ENCODE measurements at places on chromosomes 7 and 10.

DNA sequence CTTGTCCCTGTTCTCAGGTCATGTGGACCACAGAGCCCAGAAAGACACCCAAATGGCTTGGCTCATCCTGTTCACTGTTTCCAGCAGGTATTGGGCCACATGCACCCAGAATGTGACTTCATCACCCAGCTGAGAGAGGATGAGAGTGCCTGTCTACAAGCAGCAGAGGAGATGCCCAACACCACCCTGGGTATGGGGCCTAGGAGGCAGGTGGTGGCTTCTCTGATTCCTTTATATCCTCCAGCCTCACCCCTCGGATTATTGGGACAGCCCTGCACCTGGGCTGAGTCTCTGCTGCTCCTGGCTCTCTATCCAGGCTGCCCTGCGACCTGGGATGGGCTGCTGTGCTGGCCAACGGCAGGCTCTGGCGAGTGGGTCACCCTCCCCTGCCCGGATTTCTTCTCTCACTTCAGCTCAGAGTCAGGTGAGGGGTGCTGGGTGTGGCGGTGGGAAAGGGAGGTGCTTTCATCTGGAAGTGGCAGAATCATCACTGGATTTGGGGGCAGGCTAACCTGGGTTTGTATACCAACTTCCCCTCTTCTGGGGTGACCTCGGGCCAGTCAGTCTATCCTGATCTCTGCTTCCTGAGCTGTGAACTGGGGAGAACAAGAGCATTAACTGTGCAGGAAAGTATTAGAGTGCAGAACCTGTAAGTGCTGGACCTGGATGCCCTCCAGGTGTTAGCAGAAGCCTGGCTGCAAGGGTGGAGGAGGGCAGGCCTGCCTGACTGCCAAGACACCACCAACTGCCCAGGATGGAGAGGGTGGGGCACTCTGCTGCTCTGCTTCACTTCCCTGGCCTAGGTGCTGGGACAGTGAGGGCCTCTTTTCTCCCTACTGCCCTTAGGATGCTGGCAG lies 5.2 kb downstream of the GHRHR start:
- no peak for DNase-seq

GRCh38 chr7:107109955-107110354 lies 58.8 kb upstream of the HBP1 start:
- DNase-seq = no peak

DNA sequence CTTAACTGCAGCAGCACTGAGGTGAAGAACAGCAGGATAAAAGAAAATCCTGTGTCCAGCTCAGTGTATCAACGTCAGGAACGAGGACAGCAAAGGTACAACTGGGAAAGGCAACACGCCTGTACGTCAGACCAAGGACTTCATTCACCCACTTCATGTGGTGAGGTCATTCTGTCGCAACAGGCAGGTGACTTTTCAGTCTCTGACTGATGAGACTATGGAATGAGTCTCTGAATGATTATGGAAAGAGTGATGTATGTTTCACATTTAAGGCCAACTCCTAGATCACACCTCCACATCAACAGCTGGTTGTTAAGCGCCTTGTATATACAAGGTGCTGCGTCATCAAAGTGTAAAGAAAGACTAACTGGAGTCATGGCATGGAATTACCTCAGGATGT lies 297.6 kb upstream of the SP8 start:
- no peak for DNase-seq

DNA sequence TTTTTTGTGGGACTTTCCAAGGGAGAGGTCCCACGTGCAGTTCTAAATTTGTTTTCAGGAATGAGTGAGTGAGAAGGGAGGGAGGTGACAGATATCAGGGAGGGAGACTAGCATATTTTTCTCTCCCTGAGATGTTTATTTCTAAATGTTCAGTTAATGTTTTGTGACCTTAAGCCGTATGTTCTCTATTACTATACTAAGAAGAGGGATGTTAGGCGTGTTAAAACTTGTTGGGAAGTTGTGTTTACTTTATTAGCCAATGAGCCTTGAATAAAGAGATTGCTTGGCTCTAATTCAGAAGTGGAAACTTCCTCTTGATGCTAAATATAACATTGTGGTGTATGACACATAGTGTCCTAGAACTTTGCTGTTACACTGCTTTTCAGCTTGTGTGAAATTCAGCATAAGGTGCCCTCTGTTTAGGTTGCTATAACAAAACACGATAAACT lies 37.3 kb downstream of the DNAH11 start:
- no peak for DNase-seq

GRCh38 chr7:85774986-85775385 lies 588.1 kb upstream of the SEMA3D start:
- DNase-seq = no peak

DNA sequence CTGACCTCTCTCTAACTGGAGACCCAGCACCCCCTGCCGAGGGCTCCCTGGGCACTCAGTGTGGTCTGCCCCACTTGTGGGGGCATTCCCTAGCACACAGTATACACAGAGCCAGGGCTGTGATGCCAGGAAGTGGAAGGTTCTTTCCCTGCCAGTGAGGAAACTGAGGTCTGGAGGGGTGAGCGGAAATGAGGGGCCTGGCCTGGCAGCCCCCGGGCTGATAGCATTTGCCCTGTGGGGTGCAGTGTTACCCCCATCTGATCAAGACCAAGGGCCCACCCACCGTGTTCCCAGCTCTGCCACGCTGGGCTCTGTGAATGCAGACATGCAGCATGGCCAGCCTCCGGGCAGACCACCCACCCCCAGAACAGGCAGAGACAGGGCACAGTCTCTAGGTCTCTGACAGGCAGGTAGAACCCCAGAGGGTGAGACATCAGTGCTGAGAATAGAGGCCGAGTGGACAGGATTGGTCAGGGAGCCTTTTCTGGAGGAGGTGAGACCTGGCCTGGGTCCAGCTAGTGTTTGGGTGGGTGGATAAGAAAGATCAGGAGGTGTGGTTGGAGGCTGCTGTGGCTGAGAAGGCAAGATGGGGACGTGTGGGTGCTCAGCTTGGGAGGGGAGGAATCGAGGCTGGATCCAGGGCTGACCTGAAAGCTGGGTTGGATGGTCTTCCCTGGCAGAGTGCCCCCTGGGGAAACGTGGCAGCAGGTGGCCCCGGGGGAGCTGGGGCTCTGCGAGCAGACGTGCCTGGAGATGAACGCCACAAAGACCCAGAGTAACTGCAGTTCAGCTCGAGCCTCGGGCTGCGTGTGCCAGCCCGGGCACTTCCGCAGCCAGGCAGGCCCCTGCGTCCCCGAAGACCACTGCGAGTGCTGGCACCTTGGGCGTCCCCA lies 10.8 kb upstream of the ZNF862 start:
- no peak for DNase-seq

- no peak for DNase-seq
Observed at GRCh38 chr10:44933451-44934321, 22.5 kb downstream of the TMEM72 start.

DNA sequence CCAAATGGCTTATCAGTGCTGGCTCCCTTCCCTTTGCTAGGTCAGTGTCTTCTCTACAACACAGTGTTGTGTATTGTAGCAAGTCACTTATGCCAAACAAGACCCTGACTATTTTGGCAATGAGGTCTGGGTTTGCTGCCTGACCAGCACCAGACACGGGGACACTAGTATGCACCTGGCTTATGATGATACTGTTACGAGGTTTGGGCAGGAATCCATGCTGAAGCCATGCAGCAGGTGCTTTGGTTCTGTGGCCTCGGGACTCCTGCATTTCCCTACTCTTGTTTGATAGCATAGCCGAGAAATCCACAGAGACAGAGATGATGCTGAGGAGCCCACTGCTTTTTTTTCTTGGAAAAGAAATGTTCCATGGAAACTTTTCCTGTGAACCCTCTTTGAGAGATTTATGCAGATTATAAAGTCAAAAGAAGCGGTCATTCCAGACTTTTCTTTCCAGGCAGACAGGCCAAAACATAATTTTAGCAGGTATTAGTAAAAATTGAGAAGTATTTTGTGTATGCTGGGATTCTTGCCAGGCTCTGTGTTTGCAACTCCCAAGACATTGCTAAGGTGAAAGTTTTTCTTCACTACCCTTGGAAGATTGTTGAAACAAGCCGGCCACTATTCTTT lies 291.1 kb downstream of the BBS9 start:
- no peak for DNase-seq

GRCh38 chr7:127514499-127514898 lies 70.9 kb downstream of the GCC1 start:
- DNase-seq = no peak

- DNase-seq = no peak
Observed at GRCh38 chr7:78968951-78969350, 484.5 kb downstream of the MAGI2 start.

DNA sequence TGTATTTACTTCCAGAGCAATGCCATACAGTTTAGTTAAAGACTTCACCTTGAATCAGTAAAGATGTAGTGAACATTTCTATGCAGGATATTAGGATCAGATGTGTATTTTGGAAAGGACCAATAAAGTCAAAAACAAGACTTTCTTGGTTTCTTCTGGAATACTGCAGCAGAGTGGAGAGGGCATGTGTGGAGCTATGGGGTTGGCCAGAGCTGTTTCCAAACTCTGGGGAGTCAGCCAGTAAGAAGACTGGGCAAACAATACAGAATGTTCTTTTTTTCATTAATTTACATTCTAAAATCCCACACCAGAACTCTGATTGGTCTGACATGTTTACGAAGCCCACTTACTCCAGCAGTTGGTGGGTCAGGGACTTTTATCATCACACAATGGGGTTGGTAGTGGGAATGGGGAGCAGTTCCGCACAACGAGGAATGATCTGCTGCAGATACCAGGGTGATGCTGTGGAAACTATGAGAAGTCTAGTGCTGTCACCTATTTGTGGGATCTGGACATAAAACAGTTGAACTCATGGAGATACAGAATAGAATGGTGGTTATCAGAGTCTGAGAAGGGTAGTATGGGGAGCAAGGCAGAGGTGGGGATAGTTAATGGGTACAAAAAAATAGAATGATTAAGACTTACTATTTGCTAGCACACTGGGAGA lies 267.7 kb downstream of the MALRD1 start:
- DNase-seq = no peak

DNA sequence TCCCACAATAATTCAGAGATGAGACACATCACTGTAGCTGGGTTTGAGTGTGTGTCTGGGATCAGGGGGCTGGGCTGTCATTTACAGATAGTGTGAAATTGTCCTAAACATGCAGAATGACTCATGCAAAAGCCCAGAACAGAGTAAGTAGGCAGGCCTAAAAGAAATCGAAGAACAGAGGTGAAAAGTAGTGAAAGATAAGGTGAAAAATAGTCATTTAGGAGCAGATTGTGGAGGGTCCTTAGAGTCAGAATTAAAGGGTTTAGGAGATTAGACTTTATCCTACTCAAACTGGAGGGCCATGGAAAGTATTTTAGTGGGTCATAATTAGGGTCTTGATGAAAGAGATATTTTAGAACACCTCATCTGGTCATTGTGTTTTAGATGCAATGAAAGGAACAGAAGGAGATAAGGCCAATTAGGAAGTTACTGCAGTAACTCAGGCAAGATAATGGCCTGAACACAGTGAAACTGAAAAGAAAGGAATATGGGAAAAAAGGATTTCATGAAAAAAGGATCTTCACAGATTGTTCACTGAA lies 58.3 kb upstream of the NEBL start:
- DNase-seq = no peak

GRCh38 chr7:128830231-128831177 lies at the start of gene FLNC:
TSS of gene FLNC (plus strand) at chr7:128830406. CDS start at chr7:128830638, 232 bp downstream.
- DNase-seq = peak; percentile 35

DNA sequence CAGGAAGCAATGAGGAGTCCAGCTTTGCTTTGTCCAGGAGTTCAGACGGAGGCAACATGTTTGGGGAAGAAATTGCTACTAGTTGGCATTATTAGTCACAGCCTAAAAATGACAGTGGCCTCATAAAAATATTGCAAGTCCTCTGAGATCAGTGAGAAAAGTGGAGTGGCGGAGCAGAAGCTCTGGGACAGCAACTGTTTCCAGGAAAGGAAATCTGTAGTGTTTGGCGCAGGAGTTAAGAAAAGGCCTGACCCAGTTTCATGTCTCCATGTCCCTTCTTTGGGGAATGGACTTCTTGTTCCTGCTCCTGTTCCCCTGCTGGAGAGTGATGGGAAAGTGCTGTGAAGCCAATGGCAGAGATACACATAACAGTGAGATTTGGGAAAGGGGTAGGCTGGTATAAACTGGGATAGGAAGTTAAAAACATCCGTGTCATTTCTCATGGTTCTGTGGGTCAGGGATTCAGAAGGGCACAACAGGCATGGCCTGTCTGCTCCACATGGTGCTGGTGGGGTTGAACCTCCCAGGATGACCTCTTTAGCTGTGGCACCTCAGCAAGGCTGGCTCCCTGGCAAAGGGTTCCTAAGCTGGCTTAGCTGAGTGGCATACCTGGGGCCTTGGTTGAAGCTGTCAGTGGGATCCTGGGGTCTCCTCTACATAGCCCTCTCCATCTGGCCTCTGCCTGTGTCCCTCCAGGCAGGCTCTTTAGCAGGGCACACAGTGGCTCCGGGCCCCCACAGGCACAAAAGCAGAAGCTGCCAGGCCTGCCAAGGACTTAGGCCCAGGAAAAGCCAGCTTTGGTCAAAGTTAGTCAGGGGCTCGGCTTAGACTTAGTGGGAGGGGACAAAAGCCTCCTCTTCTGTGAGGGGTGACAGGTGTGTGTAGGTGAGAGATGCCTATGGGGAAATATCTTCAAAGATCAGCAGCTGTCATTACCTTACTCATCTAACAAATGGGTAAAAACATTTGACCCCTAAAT lies 77.7 kb downstream of the WDFY4 start:
- no peak for DNase-seq

- DNase-seq = no peak
Observed at GRCh38 chr10:66058594-66058993, 867.2 kb upstream of the LRRTM3 start.

GRCh38 chr10:29841724-29842649 lies 207.2 kb upstream of the SVIL start:
- no peak for DNase-seq

DNA sequence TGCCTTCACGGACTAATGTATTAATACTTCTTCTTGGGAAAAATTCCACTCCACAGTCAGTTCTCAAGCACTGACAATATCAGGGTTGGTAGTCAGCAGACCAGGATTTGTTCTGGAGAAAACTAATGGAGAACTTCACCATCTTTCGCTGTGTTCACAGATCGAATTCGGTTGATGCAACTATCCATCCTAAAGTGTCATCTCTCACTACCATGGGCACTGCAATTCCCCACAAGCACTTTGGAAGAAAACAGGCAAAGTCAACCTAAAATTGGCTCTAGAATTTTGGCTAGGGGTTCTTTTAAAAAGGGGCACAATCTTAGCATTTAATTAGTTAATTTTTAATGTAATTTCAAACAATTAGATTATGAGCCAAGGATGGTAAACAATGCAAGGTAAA lies 164.4 kb downstream of the HGF start:
- no peak for DNase-seq

- no peak for DNase-seq
Observed at GRCh38 chr7:151853896-151854719, 22.8 kb downstream of the PRKAG2 start.

GRCh38 chr10:62792261-62792660 lies 12.3 kb upstream of the ADO start:
- no peak for DNase-seq

DNA sequence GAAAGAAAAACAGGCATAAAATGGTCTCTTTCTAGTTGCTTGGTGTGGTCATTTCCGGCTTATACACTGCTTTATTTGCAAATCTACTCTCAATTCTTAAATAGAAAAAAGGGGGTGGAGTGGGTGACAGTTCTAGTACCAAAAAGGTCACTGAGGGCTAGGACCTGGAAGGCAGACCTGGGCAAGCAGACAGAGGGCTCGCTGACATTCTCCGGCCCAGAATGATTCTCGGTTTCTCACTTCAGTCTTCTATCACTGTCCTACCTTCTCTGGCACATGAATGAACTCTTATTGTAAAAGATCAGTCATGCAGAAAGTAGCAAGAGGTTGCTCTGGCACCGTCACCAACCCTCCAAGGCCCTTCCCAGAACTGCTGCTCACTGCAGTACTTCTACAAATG lies 54.0 kb downstream of the MALSU1 start:
- DNase-seq = no peak

- DNase-seq = no peak
Observed at GRCh38 chr10:26621243-26621888, 76.1 kb upstream of the PDSS1 start.

Measured in activated CD4-positive, alpha-beta memory T cell treated with anti-CD3 and anti-CD28 coated beads, Interleukin-2, amount 10 ng/mL, durations not matched to agents 7 days and 5 days (primary cell).